SIG-M5 (cell line): ENCODE measurements at places on chromosomes 7 and 10.
A peak's percentile ranks its signal among the peaks of the same experiment; 100 is the strongest.

GRCh38 chr7:45606050-45606449 is 31.9 kb downstream of the ADCY1 start:
- DNase-seq = no peak

GRCh38 chr7:28939844-28940544 is 18.1 kb downstream of the TRIL start:
- no peak for DNase-seq

GRCh38 chr10:79454259-79454658 is 8.8 kb upstream of the ZCCHC24 start:
- DNase-seq = no peak

- no peak for DNase-seq
These were observed 156.7 kb downstream of the RAPGEF5 start for GRCh38 chr7:22200238-22200637.

- DNase-seq = no peak
These were observed 101.7 kb downstream of the MGMT start for GRCh38 chr10:129568583-129569344.

GRCh38 chr10:97915346-97916131 is 65.9 kb downstream of the GOLGA7B start:
- DNase-seq = no peak

GRCh38 chr7:81882086-81882485 is 112.2 kb upstream of the HGF start:
- DNase-seq = no peak

DNA sequence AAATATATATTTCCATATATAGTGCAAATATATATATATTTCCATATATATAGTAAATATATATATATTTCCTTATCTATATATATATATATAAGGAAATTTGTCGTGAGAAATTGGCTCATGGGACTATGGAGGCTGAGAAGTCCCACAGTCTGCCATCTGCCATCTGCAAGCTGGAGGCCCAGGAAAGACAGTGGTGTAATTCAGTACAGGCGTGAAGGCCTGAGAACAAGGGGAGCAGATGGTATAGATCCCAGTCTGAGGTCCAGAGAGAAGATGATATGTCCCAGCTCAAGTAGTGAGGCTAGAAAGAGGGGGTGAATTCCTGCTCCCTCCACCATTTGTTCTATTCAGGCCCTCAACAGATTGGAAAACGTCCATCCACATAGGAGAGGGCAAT is 78.9 kb downstream of the MTPN start:
- DNase-seq = no peak

- no peak for DNase-seq
These were observed 2.9 kb upstream of the ARHGAP21 start for GRCh38 chr10:24726626-24727025.

DNA sequence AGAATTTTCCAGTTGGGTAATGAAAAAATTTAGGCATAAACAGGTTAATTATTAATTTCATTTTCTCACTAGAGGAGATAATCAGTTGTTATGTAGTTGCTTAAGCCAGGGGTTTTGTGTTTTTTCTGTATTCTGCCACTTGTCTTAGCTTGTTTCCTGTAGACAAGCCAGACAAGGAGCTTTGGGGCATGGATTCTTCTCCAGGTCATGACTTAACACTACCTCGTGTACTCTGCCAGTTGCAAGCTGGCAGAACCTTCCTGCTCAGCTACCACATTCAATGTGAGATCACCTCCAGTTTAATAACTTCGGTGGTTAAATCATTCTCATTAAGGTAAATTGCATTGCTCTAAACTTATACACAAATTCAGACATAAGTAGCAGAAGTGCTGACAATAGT is 1.8 kb downstream of the CCM2 start:
- DNase-seq = no peak

DNA sequence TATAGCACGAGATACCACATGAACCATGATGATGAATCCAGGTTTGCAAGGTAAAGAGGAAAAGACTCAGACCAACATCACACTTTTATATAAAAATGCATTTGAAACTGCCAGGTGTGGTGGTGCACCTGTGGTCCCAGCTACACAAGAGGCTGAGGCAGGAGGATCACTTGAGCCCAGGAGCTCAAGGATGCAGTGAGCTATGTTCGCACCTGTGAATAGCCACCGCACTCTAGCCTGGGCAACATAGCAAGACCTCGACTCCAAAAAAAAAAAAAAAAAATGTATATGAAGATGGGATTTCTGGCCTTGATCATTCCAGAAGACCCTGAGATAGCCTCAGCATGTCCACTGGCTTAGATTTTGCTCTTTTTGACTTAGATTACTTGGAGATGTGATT is 161.6 kb downstream of the PARD3 start:
- no peak for DNase-seq

DNA sequence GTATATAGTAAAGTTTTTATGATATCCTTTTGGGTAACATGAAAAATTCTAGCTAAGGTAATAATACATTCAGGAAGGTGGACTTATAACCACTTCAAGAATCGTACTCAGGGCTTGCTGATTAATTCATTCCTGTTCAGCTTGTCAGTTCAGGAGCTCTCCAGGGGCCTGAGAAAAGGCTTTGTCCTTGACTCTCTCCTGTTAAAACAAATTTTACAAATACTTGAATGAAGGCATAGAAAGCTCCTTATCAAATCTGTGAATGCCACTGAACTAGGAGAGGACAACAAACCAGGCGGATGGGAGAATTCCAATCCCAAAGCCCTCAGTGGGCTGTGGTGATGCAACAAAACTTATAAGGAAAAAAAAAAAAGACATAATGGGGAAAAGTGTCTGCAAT is 354.5 kb upstream of the ZMIZ1 start:
- no peak for DNase-seq

GRCh38 chr10:59176241-59177030 is at the start of gene PHYHIPL:
TSS of gene PHYHIPL (plus strand) at chr10:59176643. CDS start at chr10:59176854, 211 bp downstream.
- no peak for DNase-seq

DNA sequence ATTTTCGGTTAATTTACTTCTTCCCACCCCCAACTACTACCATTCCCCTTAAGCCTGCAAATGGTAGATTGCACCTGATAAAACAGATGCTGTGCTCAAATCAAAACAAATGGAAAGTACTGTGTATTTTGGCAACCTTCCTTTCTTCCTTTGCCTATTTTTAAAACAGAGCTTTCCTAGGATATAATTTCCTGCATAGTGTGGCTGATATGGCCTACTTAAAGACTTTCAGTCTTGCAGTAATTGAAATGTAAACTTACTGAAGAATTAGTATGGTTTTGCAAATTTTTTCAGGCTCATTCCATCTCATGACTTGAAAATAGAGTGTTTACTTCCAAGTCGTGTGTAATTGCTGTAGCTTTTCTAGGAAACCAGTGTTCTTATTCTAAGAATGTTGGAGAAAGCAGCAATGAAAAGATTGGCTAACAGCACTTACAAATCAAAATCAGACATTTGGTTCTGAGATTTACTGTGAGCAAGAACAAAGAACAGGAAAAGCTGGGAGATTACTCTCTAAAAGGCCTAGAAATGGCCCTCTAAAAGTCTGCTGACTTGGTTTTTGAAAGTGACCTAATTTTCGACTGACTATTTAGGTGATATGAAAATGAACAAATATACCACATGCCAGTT is 52.0 kb downstream of the REEP3 start:
- DNase-seq = no peak

- DNase-seq = no peak
These were observed 25.2 kb downstream of the SORBS1 start for GRCh38 chr10:95536017-95536416.

DNA sequence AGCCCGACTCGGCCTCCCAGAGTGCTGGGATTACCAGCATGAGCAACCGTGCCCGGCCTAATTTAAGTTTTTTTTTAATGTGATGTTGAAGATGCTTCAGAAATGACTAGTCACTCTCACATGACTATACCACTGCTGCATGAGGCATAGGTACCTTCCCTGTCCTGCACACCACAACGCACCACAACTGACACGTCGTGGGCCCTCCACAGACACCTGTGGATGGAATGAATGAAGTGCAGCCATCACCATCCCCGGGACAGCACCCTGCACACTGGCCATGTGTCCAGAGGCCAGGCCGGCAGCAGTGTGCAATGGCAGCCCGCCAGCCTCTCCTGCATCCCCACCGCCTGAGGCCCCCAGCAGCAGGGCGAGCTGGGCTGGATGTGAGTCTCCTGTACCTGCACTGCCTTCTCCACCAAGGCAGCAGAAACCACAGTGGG is 55.1 kb downstream of the VOPP1 start:
- no peak for DNase-seq

GRCh38 chr10:85570871-85571270 is 795.7 kb downstream of the GRID1 start:
- DNase-seq = no peak

- DNase-seq = no peak
These were observed 241.3 kb downstream of the CXCL12 start for GRCh38 chr10:44143556-44143955.

DNA sequence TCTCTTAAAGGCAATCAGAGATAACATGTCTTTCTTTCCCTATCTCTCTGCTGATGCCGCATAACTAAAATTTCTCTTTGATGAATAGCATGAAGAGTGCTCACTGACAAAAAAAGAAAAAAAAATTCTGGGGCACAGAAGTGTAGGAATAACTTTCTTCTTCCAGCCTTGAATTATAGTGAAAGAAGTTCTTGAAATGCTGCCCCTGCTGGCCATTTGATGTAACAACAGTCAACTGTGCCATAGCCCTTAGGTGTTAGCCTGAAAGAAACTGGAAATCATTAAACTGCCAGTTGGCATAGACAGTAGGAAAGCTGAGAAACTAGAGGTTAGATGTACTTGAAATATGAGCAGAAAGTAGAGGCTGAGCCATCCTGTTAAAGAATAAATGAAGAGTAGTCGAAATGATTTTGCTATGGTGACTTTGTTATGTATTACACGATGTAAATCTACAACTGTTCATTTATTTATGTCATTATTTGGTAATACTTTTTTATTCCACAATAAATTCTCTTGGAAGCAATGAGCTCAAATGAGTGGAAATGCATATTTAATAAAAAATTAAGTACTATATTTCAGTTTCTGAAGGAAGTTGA is 48.3 kb upstream of the FAM171A1 start:
- no peak for DNase-seq

DNA sequence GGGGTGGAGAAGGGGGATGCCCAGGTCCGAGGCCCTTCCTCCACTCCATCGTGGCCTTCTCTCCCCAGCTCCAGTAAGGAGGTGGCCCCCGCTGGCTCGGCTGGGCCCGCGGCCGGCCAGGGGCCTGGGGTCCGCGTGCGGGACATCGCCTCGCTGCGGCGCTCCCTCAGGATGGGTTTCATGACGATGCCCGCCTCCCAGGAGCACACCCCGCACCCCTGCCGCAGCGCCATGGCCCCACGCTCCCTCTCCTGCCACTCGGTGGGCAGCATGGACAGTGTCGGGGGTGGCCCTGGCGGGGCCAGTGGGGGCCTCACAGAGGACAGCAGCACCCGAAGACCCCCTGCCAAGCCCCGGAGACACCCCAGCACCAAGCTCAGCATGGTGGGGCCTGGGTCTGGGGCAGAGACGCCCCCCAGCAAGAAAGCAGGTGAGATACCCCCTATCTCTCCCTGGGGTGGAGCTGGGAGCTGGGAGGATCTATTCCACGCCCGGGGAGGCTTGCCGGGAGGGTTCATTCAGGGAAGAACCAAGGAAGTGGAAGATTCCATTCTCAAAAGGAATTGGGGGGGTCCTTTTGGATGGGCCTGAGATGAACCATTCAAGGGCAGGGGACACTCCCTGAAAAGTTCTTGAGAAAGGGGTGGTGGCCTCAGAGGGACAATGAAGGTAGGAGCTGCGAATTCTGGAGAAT is 3.2 kb downstream of the NYAP1 start:
- no peak for DNase-seq

GRCh38 chr10:77835669-77836086 is 90.9 kb downstream of the DLG5 start:
- no peak for DNase-seq

DNA sequence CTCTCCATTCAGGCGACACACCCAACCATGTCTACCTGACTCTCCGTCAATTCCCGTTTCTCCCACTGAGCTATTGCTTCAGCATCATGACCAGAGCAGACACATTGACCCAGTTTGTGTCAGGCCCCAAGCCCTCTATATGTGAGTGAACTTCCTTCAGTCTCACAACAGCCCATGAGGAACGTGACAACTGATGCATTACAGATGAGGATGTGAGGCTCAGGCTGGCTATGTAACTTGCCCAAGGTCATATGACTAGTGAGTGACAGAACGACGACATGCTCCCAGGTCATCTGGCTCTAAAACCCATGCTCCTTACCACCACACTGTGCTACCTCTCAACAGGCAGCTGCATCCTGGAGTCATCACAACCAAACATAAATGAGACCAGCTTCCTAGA is 3.7 kb downstream of the TMEM140 start:
- DNase-seq = no peak

DNA sequence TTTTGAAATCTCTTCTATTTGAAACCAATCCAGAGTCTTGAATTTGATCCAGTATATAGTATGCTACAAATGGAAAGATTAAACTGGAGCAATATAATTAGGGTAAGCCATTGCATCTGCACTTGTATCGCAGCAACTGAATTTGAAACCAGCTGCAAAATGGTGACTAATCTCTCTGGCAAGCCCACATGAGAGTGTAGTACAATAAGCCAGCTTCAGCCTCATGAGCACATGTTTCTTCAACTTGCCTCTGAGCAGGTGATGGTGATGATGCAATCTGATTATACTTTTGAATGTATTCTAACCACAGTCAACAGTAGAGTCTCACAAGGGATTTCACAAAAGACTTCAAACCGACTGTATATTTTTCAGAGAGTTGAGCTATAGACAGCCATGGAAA is 829 bp upstream of the RPA3 start:
- DNase-seq = peak; percentile 16

GRCh38 chr7:39248041-39248691 is 270.5 kb downstream of the POU6F2 start:
- DNase-seq = no peak
